Kasumi-1 (cell line): ENCODE measurements at places on chromosomes 2 and 18.

GRCh38 chr2:216559625-216560156 lies 61.0 kb downstream of the RPL37A start:
- DNase-seq = no peak

DNA sequence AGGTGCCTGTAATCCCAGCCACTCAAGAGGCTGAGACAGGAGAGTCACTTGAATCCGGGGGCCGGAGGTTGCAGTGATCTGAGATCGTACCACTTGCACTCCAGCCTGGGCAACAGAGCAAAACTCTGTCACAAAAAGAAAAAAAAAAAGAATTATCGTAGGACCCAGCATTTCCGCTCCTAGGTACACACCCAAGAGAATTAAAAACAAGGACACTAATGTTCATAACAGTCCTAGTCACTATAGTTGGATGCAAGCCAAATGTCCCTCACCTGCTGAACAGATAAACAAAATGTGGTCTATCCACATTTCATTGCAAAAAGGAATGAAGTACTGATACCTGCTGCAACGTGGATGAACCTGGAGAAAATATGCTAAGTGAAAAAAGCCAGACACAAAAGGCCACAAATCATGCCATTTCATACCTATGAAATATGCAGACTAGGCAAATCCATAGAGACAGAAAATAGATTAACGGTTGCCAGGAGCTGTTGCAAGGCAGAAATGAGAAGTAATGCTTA lies 21.2 kb downstream of the ADRA2B start:
- DNase-seq = no peak

- DNase-seq = peak; percentile 38
These were observed 396.0 kb upstream of the ATP5MC3 start for GRCh38 chr2:175577368-175577970.

DNA sequence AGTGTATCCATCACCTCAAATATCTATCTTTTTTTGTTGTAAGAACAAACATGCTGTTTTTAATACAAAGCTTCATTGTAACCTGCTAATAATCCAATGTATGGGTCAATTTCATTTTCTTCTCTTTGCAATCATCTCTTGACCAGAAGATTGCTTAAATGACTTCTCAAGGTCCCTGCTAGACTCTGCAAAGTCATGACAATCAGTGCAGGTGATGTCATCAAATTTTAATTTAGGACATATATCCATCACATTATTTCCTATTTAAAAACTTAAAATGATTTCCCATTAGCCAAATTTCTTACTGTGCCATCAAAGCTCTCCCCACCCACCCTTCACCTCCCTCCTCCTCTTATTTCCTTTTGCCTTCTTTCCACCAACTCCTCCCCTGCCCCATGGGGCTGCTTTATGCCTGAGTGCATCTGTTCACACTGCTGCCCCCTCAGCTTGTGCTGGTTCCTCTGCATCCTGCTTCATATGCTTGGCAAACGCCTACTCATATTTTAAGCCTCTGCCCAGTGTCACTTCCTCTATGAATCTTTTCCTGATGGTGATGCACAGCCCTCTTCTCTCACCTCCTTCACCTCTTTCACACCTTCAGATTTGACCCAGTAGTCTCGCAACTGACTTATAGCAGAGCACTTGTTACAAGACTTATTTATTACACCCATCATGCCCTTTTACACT lies 20.3 kb downstream of the PLEK start:
- peak; percentile 65 for DNase-seq

GRCh38 chr2:217816396-217816869 lies 186.4 kb downstream of the TNS1 start:
- peak; percentile 50 for DNase-seq

DNA sequence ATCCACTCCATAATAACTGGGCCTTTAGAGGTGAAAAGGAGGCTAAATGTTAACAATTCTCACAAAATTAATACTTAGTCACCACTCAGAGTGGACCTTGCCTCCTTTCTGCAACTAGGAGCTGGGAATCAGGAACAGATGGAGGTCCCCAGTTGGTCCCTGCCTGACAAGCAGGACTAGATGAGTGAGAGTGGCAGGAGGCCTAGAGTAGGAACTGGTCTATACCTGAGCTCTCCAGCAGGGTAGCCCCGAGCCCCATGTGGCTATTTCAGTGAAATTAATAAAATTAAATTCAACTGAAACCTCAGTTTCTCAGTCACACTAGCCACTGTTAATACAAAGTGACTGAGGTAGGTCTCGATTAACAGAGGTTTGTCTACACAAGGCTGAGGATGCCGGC lies 150.5 kb downstream of the MYO5B start:
- no peak for DNase-seq

DNA sequence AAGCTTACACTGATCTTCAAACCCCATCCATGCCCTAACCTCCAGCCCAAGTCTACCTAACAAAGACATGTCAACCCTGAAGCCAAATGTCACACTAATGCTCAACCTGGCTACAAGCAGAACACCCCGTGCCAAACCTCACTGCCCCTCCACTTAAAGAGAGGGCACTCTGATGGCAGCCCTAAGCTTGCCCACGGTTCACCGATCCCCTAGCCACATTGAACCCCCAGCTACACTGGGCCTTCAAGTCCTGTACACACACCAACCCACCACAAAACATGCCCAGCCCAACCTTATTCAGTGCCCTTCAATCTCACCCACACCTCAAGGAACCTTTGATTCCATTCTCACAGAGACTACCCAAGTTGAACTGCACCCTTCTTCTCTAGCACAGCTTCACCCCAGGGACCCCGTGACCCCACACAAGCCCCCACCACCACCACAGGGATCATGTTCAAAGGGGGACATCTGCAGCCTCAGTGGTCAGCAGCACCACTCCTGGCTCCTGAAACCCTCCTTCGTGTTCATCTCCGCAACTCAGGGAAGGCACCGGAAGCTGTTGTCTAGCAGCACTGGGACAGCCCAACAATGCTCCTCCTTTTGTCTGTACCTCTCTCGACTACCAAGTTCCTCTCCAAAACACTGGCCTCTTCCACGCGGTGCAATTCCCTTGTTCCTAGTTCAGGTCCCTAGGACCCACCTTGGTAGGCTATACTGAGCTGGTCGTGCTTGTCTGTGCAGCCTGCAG lies 218.8 kb downstream of the CYP26B1 start:
- DNase-seq = no peak

DNA sequence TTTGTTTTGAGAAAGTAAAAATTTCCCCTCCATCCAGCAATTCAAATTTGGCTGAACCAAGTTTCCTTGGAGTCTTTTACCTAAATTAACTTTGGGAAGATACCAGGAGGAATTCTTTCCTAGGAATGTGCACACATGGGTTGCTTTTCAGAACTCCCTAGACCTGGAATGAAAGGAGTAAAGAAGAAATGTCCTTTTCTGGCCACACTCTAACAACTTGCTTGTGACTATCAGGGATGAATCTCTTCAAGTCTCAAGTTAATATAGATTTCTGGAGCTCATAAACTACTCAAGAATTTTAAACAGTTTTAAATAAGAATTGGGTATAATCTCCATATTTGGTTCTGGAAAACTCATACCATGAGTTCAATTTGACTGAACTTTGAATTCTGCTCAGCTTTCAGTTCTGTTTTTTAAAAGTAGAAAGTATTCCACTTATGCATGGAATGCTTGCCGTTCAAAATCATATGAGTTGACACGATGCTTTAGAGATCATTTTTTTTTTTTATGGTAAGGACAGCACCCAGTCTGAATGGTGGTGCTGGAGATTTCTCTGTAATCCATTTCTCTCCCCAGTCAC lies 7.7 kb downstream of the RASGRP3 start:
- no peak for DNase-seq

DNA sequence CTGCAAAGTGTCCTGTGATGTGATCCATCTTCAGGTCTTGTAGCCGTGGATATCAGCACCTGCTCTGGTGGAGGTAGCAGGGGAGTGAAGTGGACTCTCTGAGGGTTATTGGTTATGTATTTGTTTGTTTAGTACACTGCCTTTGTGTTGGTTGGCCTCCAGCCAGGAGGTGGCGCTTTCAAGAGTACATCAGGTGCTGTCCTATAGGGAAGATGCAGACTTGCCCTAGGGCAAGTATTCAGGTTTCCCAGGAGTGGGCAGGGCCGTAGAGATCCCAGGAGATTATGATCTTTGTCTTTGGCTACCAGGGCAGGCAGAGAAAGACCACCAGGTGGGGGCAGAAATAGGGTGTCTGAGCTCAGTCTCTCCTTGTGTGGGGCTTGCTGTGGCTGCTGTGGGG lies 411.8 kb downstream of the SOX11 start:
- no peak for DNase-seq

DNA sequence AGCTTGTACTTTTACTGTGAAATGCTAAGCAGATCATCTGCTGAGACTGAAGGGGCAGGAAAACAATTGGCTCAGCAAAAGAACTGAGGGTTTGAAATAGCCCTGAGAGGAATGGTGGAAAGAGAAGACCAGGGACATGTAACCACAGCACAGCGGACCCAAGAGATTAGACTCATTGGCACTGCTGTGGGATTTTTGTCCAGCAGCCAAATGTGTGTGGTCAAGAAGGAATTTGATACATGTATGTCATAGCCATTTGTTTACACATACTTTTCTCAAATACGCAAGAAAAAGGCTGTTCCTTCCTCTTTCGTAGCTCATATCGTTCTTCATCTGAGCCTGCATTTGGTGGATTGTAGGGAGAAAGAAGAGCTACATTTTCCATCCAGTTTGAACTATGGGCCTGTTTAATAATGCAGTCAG lies 73.8 kb downstream of the TRABD2A start:
- no peak for DNase-seq

GRCh38 chr2:27241761-27242613 lies 20.9 kb downstream of the SLC30A3 start:
- DNase-seq = peak; percentile 9

DNA sequence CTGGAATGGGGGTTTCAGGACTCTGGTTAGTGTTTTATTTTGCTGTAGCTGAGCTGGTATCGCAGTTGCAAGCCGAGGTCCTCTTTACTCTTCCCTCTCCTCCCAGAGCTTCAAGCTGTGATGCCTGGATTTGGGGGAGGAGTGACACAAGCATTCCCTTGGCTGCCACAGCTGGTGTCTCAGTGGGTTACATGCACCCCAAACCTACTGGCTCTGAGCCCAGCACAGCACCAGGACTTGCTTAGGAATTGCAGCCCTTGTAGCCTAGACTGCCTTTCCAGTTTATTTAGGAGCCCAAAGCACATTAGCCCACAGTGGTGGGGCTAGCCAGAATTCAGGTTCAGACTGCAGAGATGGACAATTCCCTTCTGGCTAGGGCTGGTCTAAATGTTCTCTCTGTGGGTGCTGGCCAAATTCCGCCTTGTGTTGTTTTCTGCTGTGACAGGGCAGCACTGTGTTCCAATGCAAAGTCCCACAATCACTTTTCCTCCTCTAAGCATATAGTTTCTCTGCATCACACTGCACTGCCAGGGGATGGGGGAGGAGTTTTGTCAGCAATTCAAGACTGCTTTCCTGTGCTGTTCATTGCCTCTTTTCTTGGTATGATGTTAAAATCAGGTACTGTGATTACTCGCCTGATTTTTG lies 122.8 kb downstream of the SLC4A10 start:
- no peak for DNase-seq

DNA sequence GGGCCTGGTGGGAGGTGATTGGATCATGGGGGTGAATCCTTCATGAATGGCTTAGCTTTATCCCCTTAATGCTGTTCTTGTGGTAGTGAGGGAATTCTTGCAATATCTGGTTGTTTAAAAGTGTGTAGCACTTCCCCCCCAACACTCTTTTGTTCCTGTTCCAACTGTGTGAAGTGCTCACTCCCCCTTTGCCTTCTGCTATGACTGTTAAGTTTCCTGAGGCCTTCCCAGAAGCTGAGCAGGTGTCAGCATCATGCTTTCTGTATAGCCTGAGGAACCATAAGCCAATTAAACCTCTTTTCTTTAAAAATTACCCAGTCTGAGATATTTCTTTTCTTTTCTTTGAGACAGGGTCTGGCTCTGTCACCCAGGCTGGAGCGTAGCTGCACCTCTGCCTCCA lies 139.4 kb downstream of the RNF152 start:
- peak; percentile 39 for DNase-seq
